ENCODE measurements at places on chromosomes 7 and 10. TPM values are rescaled to one million over a fixed set of nuclear protein-coding genes. Genes with fewer than 3 reads are reported as not detected.
A peak's percentile ranks its signal among the peaks of the same experiment; 100 is the strongest.

- no peaks in the 10 kb centered on the region for H3K4me1 ChIP-seq
- no peak overlapping the region for H3K27ac ChIP-seq
- DNase-seq: no peak
Observed at GRCh38 chr10:124824507-124824906, 22.9 kb downstream of the ABRAXAS2 start.

DNA sequence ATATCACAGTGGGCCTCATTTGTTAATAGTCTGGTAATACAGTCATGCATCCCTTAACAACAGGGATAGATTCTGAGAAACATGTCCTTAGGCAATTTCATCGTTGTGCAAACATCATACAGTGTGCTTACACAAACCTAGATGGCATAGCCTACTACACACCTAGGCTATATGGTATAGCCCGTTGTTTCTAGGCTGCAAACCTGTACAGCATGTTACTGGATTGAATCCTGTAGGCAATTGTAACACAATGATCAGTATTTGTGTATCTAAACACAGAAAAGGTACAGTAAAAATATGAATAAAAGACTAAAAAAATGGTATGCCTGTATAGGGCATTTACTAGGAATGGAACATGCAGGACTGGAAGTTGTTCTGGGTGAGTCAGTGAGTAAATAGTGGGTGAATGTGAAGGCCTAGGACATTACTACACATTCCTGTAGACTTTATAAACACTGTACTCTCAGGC, 12.0 kb upstream of the RHOBTB1 start:
- no peak for DNase-seq
- H3K27me3 ChIP-seq: no peaks in the 10 kb centered on the region
- no peak overlapping the region for H3K27ac ChIP-seq
- no peak overlapping the region for H3K4me3 ChIP-seq
- H3K4me1 ChIP-seq: no peaks in the 10 kb centered on the region

GRCh38 chr10:127368929-127369328, 172.5 kb upstream of the INSYN2A start:
- no peaks in the 10 kb centered on the region for H3K27me3 ChIP-seq
- no peak overlapping the region for H3K4me3 ChIP-seq
- no peak overlapping the region for H3K27ac ChIP-seq
- no peaks in the 10 kb centered on the region for H3K4me1 ChIP-seq

GRCh38 chr7:84568781-84569180, 374.2 kb upstream of the SEMA3A start:
- no peak overlapping the region for H3K27ac ChIP-seq
- no peak for DNase-seq
- no peaks in the 10 kb centered on the region for H3K4me1 ChIP-seq
- H3K36me3 ChIP-seq: no peaks in the 10 kb centered on the region
- H3K4me3 ChIP-seq: no peak overlapping the region
- H3K27me3 ChIP-seq: no peaks in the 10 kb centered on the region

GRCh38 chr10:99555825-99556523, 23.2 kb downstream of the NKX2-3 start:
- H3K4me3 ChIP-seq: no peak overlapping the region
- peaks cover 3% of the 10 kb centered on the region for H3K27me3 ChIP-seq
- H3K36me3 ChIP-seq: no peaks in the 10 kb centered on the region
- no peak overlapping the region for H3K27ac ChIP-seq
- DNase-seq: no peak

- H3K36me3 ChIP-seq: no peaks in the 10 kb centered on the region
- no peaks in the 10 kb centered on the region for H3K4me1 ChIP-seq
Observed at GRCh38 chr10:13143766-13144165, 17.6 kb upstream of the MCM10 start.

- H3K27me3 ChIP-seq: no peaks in the 10 kb centered on the region
- DNase-seq: no peak
- no peak overlapping the region for H3K4me3 ChIP-seq
- no peaks in the 10 kb centered on the region for H3K36me3 ChIP-seq
Observed at GRCh38 chr10:116286626-116287200, 13.7 kb upstream of the GFRA1 start.

- peak; percentile 66 for DNase-seq
- H3K27me3 ChIP-seq: no peaks in the 10 kb centered on the region
- peaks cover 18% of the 10 kb centered on the region for H3K4me1 ChIP-seq
- no peaks in the 10 kb centered on the region for H3K36me3 ChIP-seq
- peak overlapping the region; percentile 47 for H3K27ac ChIP-seq
Observed at GRCh38 chr10:14674376-14675050, 100.2 kb downstream of the FAM107B start.

GRCh38 chr7:2760098-2760889, 72.3 kb downstream of the AMZ1 start:
- no peaks in the 10 kb centered on the region for H3K27me3 ChIP-seq
- H3K4me1 ChIP-seq: peaks cover 11% of the 10 kb centered on the region
- DNase-seq: no peak
- no peak overlapping the region for H3K4me3 ChIP-seq

DNA sequence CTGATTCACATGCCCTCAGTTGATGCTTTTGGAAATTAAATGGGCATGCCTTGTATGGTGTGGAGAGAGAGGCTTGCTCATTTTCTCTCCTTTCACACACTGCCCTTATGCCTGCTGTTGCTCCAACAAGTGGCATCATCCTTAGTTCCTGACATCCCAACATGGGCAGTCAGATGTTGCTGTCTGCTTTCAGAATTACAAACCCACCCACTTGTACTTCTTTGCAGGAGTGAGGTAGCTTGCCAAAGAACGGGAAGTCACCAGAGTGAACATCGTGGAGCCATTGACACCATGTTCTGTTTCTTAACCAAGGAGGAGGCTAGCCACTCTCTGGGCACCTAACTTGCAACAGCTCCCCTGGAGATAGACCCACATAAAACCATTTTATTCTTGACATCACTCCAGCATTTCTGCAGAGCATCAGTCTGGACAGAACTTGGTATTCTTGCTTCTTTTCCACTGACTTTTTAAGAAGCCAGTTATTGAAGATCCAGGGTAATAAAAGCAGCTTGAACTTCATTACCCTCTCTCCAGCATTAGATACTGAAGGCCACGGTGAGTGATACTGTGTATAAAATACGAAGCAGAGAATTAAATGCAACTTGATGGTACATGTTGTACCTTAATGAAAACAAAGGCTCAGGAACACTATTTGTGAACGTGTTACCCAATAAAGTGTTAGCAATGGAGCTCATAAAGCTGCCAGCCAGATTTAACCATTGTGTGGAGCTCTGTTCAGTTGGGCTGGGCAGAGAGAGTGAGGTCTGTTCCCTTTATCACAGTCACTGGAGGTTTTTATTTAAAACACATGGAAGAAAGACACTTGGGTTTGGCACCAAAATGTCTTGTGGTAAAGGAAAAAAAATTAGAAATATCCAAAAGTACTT, 195.8 kb upstream of the HABP2 start:
- DNase-seq: no peak
- H3K27ac ChIP-seq: no peak overlapping the region
- H3K4me1 ChIP-seq: no peaks in the 10 kb centered on the region
- H3K4me3 ChIP-seq: no peak overlapping the region
- H3K36me3 ChIP-seq: no peaks in the 10 kb centered on the region

GRCh38 chr10:61120805-61121204, 176.8 kb upstream of the RHOBTB1 start:
- no peak overlapping the region for H3K4me3 ChIP-seq
- no peak for DNase-seq
- no peaks in the 10 kb centered on the region for H3K36me3 ChIP-seq

DNA sequence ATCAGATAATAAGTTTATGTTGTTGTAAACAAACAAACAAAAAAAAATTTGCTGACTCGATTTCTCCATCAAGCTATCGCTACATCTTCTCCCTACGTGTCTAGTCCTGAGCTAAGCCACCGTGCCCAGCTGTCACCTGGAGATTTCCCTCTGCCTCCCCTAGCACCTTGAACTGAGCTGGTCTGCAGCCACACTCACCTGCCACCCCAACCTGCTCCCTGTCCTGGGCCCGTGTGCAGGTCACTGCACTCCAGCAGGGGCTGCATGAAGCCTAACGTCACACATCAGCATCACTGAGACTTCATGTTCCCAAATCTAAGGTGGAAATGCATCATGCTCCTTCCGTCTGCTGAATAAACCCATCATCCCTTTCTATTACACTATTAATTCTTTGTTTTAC, 44.4 kb downstream of the TEX36 start:
- H3K36me3 ChIP-seq: no peaks in the 10 kb centered on the region
- no peaks in the 10 kb centered on the region for H3K27me3 ChIP-seq
- no peak overlapping the region for H3K4me3 ChIP-seq
- no peaks in the 10 kb centered on the region for H3K4me1 ChIP-seq
- no peak for DNase-seq

GRCh38 chr10:51879238-51879637, 179.8 kb upstream of the CSTF2T start:
- DNase-seq: no peak
- no peaks in the 10 kb centered on the region for H3K27me3 ChIP-seq
- no peaks in the 10 kb centered on the region for H3K4me1 ChIP-seq
- H3K27ac ChIP-seq: no peak overlapping the region

- DNase-seq: no peak
- H3K27me3 ChIP-seq: no peaks in the 10 kb centered on the region
- H3K36me3 ChIP-seq: no peaks in the 10 kb centered on the region
- no peak overlapping the region for H3K4me3 ChIP-seq
Observed at GRCh38 chr7:93884541-93884940, 6.0 kb downstream of the TFPI2 start.

- no peaks in the 10 kb centered on the region for H3K27me3 ChIP-seq
- no peaks in the 10 kb centered on the region for H3K4me1 ChIP-seq
- DNase-seq: no peak
- no peak overlapping the region for H3K27ac ChIP-seq
Observed at GRCh38 chr7:69775231-69775771, 177.0 kb downstream of the AUTS2 start.

Gene AKR1C1
- 61.7 TPM for total RNA-seq

Gene EFCAB10
- 0.91 TPM for total RNA-seq

Gene PDZD8
- 41.9 TPM for total RNA-seq

Gene TRPV5
- total RNA-seq: 1.4 TPM

Gene NUTM2A
- total RNA-seq: 1.5 TPM

Gene MAT1A
- 1.1 TPM for total RNA-seq

Gene LRMDA
- total RNA-seq: 23.2 TPM

Gene PNLIP
- total RNA-seq: not detected

Gene CYP2E1
- 2.9 TPM for total RNA-seq

Gene GNAT3
- total RNA-seq: not detected
